ENCODE measurements at places on chromosomes 11 and 22.

DNA sequence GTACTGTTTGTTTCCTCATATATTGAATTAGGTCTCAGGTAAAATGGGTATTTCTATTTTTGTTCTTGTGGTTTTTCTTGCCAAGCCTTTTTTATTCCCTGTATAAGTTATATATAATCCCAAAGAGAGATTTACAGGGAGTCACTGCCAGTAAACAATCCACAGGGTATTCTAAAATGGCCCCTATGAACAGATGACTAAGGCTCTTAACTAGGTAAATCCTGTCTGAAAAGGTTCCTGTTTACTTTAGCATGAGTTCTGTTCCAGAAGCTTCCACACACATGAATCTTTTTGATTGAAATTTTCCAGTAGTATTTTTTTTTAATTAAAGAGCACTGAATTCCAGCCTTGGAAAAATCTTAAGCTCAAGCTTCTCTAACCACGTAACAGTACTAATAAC is 552.8 kb upstream of the CCDC179 start:
- DNase-seq = no peak

- DNase-seq = no peak
Observed at GRCh38 chr11:74371269-74372052, 26.8 kb downstream of the PGM2L1 start.

- no peak for DNase-seq
Observed at GRCh38 chr11:44319170-44319551, 9.2 kb upstream of the ALX4 start.

DNA sequence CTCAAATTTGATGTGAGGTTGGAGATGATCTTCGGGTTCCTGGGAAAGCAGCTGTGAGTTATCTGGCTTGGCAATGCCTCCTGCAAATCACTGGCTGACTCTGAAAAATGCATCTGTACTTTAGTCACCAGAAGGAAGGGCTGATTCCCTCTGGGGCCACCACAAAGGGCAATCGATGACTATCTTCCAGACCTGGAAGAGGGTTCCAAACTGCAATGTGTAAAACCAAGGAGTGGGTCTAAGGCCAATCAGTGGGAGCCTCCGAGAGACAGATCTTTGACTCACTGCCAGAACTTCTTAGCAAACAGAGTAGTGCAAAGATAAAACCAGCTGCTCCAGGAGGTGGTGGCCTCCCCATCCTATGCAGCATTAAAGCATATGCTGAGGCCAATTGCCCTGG is 29.1 kb upstream of the PAK1 start:
- DNase-seq = no peak

GRCh38 chr22:44192816-44193534 is 12.2 kb downstream of the PARVG start:
- no peak for DNase-seq

All from activated naive CD4-positive, alpha-beta T cell treated with anti-CD3 and anti-CD28 coated beads, Interleukin-2, amount 50 U/mL, for 16 hours (primary cell).